ENCODE measurements at places on chromosomes 2 and 18.

- DNase-seq, result no peak
Measured at GRCh38 chr2:196533772-196534397, 105.6 kb upstream of the CCDC150 start.

GRCh38 chr2:158618891-158619490 is 162.2 kb downstream of the PKP4 start:
- no peak for DNase-seq

DNA sequence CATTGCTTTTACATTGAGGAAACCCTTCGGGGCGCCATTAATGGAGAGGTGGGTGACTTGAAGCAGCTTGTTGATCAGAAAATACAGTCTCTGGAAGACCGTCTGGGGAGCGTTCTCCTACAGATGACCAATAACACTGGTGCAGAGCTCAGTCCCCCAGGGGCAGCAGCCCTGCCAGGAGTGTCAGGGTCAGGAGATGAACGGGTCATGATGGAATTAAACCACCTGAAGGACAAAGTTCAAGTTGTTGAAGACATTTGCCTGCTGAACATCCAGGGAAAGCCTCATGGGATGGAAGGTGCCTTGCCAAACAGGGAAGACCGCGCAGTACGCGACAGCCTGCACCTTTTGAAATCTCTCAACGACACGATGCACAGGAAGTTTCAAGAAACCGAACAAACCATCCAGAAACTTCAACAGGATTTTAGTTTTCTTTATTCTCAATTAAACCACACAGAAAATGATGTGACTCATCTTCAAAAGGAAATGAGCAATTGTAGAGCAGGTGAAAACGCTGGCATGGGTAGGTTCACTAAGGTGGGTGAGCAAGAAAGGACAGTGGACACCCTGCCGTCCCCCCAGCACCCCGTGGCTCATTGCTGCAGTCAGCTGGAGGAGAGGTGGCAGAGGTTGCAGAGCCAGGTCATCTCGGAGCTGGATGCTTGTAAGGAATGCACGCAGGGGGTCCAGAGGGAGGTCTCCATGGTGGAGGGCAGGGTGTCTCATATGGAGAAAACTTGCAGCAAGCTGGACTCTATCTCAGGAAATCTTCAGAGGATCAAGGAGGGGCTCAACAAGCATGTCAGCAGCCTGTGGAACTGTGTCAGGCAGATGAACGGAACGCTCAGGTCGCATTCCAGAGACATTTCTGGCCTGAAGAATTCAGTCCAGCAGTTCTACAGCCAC is 45.0 kb downstream of the EMILIN2 start:
- DNase-seq, result no peak

- DNase-seq, result no peak
Measured at GRCh38 chr18:50127516-50128210, 67.3 kb downstream of the MYO5B start.

- no peak for DNase-seq
Measured at GRCh38 chr2:196066291-196067087, 2.1 kb downstream of the DNAH7 start.

DNA sequence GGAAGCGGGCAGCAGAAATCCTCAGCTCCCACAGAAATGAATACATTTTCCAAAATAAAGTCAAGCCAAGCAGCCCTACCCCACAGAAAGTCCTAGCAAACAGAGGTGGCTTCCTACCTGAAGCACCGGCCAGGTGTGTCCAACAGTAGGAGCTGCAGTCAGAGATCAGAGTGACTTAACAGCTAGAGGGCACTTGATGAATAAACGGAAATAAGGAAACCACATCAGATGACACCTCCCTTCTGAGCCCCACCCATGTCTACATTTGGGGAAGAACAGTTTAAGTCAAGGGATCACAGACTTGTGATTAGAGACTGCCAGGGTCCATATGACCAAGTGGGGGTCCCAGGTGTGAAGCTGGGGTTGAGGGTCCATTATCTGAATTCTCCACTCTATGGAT is at the start of gene CXCR1:
Gene CXCR1 (minus strand): TSS at position 172 of the 400 bp plus-strand sequence. CDS start 1,751 bp downstream, outside the sequence.
- DNase-seq, result no peak

- no peak for DNase-seq
Measured at GRCh38 chr2:44680424-44680971, 261.0 kb upstream of the SIX3 start.

GRCh38 chr2:130776550-130776949 is 21.2 kb downstream of the AMER3 start:
- DNase-seq, result no peak

GRCh38 chr18:26526128-26526965 is 22.0 kb downstream of the KCTD1 start:
- no peak for DNase-seq

DNA sequence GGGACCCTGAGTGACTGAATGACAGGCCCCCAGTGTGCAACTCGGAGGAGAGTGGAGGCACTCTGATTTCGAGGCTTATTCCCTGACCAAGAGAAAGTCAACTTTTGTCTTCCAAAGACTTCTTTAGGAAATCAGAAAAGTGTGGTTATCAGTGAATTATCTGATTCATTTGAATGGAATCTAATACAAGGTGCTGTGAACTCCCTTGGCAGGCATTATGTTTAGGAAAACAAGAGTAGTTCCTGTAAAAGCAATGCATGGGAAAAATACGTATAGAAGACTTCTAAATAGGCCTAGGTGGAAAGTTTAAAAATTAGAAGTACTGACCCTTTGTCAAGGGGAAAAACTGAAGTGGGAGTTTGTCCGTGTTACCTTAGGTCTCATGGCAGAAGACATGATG is 269.4 kb downstream of the GBX2 start:
- no peak for DNase-seq

GRCh38 chr2:240894006-240894405 is 1.9 kb downstream of the MAB21L4 start:
- DNase-seq, result no peak
